ENCODE measurements at places on chromosomes 7 and 10.

GRCh38 chr7:2688409-2689342 lies 674 bp downstream of the AMZ1 start:
- peak; percentile 64 for DNase-seq

- no peak for DNase-seq
Observed at GRCh38 chr10:117424883-117425649, 49.8 kb upstream of the PDZD8 start.

DNA sequence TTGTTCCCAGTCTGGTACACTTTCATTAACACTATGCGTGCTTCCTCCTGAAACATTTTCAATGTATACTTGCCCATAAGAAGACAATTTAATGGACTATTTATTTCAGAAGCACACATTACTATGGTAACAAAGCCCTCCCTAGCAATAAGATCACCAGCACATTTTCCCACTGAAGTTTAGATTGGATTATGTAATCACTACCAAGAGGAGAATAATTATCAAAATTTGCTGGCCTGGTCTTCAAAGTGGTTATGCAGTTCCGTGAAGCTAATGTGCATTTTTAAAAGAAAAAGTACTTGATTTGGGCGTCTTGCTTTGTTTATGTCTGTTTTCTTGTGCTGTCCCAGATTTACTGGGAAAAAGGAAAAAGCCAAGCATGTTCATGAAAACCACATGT lies 61.9 kb downstream of the AP3M1 start:
- DNase-seq: no peak

- DNase-seq: no peak
Observed at GRCh38 chr7:2985866-2986265, 57.8 kb downstream of the CARD11 start.

- DNase-seq: no peak
Observed at GRCh38 chr7:147813316-147813715, 777.2 kb upstream of the C7orf33 start.

All from GM18507 (cell line).